H9 (cell line): ENCODE measurements at places on chromosomes 4 and X. TPM values are rescaled to one million over a fixed set of nuclear protein-coding genes. Genes with fewer than 3 reads are reported as not detected.

DNA sequence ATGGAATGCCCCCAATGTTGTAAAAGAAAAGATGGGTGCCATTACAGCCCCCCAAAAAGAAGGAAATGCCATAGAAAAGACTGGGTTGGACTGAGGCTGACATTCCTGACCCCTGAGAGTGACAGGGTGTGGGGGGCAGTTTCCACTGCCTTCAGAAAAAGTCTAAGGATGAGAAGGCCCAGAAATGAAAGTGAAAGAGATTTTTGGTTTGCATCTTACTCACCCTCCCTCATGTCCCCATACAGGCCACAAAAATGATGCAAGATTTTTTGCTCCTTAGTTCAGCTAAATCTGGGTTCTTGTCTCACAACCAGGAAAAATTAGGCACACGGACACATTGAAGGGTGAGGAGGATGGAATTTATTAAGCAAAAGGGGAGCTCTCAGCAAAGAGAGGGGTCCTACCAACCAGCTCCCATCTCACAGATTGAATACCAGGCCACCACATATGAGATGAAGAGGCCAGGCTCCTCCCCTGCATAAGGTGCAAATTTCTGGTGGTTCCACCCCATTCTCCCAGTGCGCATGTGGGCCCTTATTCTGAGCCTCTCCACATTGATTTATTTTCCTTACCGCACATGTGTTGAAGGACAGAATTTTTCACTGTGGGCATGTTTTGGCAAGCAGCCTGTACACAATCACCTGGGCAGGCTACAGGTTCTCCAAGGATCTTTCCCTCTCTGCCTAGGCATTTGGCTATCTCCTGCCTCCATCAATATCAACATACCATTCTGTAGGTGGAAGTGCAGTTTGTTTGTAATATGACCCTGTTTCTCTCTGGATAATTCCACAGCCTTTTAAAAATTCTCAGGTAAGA lies 18.8 kb downstream of the PPP4R3C start:
- no peaks in the 10 kb centered on the region for H3K27me3 ChIP-seq
- H3K4me1 ChIP-seq: no peaks in the 10 kb centered on the region
- no peak for DNase-seq

GRCh38 chr4:151798678-151799416 lies 38.0 kb upstream of the GATB start:
- no peak overlapping the region for H3K4me3 ChIP-seq
- H3K27ac ChIP-seq: no peak overlapping the region
- no peaks in the 10 kb centered on the region for H3K27me3 ChIP-seq
- H3K36me3 ChIP-seq: no peaks in the 10 kb centered on the region
- no peak for DNase-seq

FRG1 gene
- total RNA-seq: 43.2 and 45.6 TPM in 2 replicates

GRCh38 chrX:49892542-49892941 lies 13.3 kb downstream of the USP27X start:
- H3K36me3 ChIP-seq: peaks cover 5% of the 10 kb centered on the region
- H3K4me3 ChIP-seq: no peak overlapping the region
- H3K4me1 ChIP-seq: no peaks in the 10 kb centered on the region
- no peak overlapping the region for H3K27ac ChIP-seq
- no peaks in the 10 kb centered on the region for H3K27me3 ChIP-seq

GRCh38 chrX:39516427-39516841 lies 581.3 kb downstream of the BCOR start:
- H3K36me3 ChIP-seq: no peaks in the 10 kb centered on the region; the same call in 2 of the 3 replicates
- H3K4me3 ChIP-seq: no peak overlapping the region
- no peaks in the 10 kb centered on the region for H3K4me1 ChIP-seq
- H3K27ac ChIP-seq: no peak overlapping the region
- H3K27me3 ChIP-seq: no peaks in the 10 kb centered on the region
- no peak for DNase-seq

DNA sequence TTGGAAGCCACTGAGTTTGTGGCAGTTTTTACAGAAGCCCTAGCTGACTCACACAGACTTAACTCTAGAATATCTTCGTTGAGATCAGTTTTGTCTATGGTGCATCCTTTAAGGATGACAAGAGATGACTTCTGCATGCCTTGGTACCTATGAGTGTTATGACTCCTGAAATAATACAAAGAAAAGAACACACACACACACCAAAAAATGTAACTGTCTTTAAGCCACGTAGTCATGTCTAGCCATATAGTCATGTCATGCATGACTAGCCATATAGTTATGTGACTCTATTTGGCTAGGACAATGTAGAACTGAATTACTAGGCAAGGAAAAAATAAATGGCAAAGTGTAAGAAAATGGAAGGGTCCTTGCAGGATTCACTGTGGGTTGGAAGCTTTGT lies 447.8 kb downstream of the NLGN4X start:
- H3K27me3 ChIP-seq: no peaks in the 10 kb centered on the region
- DNase-seq: no peak
- no peak overlapping the region for H3K27ac ChIP-seq
- no peaks in the 10 kb centered on the region for H3K4me1 ChIP-seq
- H3K4me3 ChIP-seq: no peak overlapping the region

RNF212 gene
- total RNA-seq: 3.0 and 3.3 TPM in 2 replicates

- peaks cover 2% of the 10 kb centered on the region; the same call in 1 of the 2 replicates for H3K4me1 ChIP-seq
- H3K4me3 ChIP-seq: no peak overlapping the region
- no peak for DNase-seq
- H3K36me3 ChIP-seq: no peaks in the 10 kb centered on the region
- no peaks in the 10 kb centered on the region for H3K27me3 ChIP-seq
These were observed 175.4 kb downstream of the PPP1R2C start for GRCh38 chrX:42602566-42602965.

DNA sequence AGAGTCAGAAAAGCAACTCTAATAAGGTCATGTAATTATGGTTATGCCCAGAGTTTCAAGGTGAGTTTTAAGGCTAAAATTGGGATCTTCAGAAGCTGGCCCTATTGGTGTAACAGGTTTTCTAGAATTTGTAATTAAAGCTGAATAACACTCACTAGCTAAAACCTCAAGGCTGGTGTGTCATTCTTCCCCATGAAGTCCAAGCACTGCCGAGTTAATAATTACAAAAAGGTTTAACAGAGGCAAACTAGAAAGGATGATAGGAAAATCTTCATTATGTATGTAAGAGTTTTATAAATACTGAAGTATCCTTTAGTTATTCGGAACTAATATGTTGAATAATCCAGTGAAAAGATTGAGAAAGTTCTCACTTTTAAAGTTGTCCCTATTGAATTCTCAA lies 34.3 kb downstream of the MXRA5 start:
- H3K27me3 ChIP-seq: no peaks in the 10 kb centered on the region
- H3K4me1 ChIP-seq: no peaks in the 10 kb centered on the region
- H3K4me3 ChIP-seq: no peak overlapping the region
- peaks cover 10% of the 10 kb centered on the region for H3K36me3 ChIP-seq

- H3K36me3 ChIP-seq: no peaks in the 10 kb centered on the region
- no peak overlapping the region for H3K27ac ChIP-seq
- no peaks in the 10 kb centered on the region; the same call in 1 of the 2 replicates for H3K4me1 ChIP-seq
- H3K27me3 ChIP-seq: no peaks in the 10 kb centered on the region
- H3K4me3 ChIP-seq: no peak overlapping the region
- no peak for DNase-seq
These were observed 64.5 kb downstream of the FTHL17 start for GRCh38 chrX:31007321-31007720.

ITM2A gene
- total RNA-seq: 27.1 and 29.9 TPM in 2 replicates
